ENCODE measurements at places on chromosomes 5 and 9. TPM values are rescaled to one million over a fixed set of nuclear protein-coding genes. Genes with fewer than 3 reads are reported as not detected.

The ALDH1A1 gene
- not detected for total RNA-seq

The SLC4A9 gene
- not detected for total RNA-seq

The NEUROG1 gene
- total RNA-seq: not detected

The ACSL6 gene
- total RNA-seq: 0.39 TPM

The CSF1R gene
- total RNA-seq: 46.7 TPM

The CRHBP gene
- not detected for total RNA-seq

The ANKRD33B gene
- total RNA-seq: 3.0 TPM

The C6 gene
- total RNA-seq: under 0.01 TPM

The DMRT3 gene
- not detected for total RNA-seq

The PCDHB15 gene
- 0.39 TPM for total RNA-seq

The PCDHAC1 gene
- 0.39 TPM for total RNA-seq

The CD180 gene
- total RNA-seq: not detected

The COL27A1 gene
- 3.1 TPM for total RNA-seq

The C5orf46 gene
- 9.9 TPM for total RNA-seq

The ANXA1 gene
- total RNA-seq: 603 TPM

The GRM6 gene
- not detected for total RNA-seq

The LCN9 gene
- total RNA-seq: not detected

The SETD9 gene
- total RNA-seq: 7.8 TPM

The PRSS3 gene
- 0.79 TPM for total RNA-seq

The ABCA2 gene
- total RNA-seq: 11.6 TPM

The OR2K2 gene
- not detected for total RNA-seq

The CARTPT gene
- total RNA-seq: not detected

The PTPA gene
- total RNA-seq: 94.2 TPM

The FOXD4L6 gene
- total RNA-seq: 0.39 TPM

The GDA gene
- total RNA-seq: under 0.01 TPM

The OR2V2 gene
- not detected for total RNA-seq

The NRG2 gene
- total RNA-seq: not detected

The PCDHA6 gene
- 0.39 TPM for total RNA-seq

The RASGRF2 gene
- total RNA-seq: 0.76 TPM

The RUSC2 gene
- 51.0 TPM for total RNA-seq

The RAD50 gene
- total RNA-seq: 34.9 TPM

The KLHL3 gene
- total RNA-seq: 1.6 TPM

The DIAPH1 gene
- 47.4 TPM for total RNA-seq

The CTSL gene
- total RNA-seq: 57.3 TPM

The SPATA31A3 gene
- total RNA-seq: not detected

The CCDC69 gene
- 28.7 TPM for total RNA-seq

The SAPCD2 gene
- 2.4 TPM for total RNA-seq

The TSSK1B gene
- total RNA-seq: 0.79 TPM

The CKS2 gene
- 64.0 TPM for total RNA-seq

The PCDHGC5 gene
- total RNA-seq: 1.6 TPM

The KCNV2 gene
- not detected for total RNA-seq

The FBP2 gene
- total RNA-seq: not detected

The HAUS6 gene
- total RNA-seq: 11.8 TPM

The SLCO4C1 gene
- total RNA-seq: not detected

The ZNF169 gene
- total RNA-seq: 2.4 TPM

The CLIC3 gene
- 328 TPM for total RNA-seq

The CHSY3 gene
- total RNA-seq: 9.5 TPM

The IL13 gene
- total RNA-seq: not detected

The HMMR gene
- 3.5 TPM for total RNA-seq

The DOCK8 gene
- 1.6 TPM for total RNA-seq

The BTNL3 gene
- not detected for total RNA-seq

The RBM18 gene
- total RNA-seq: 8.4 TPM

The PTGER4 gene
- 0.39 TPM for total RNA-seq

The TMC1 gene
- total RNA-seq: 0.79 TPM

The NEURL1B gene
- 0.79 TPM for total RNA-seq

All from placental epithelial cell (primary cell).